Placental pericyte (primary cell): ENCODE measurements at places on chromosomes 4 and X. TPM values are rescaled to one million over a fixed set of nuclear protein-coding genes. Genes with fewer than 3 reads are reported as not detected.

The CSAG1 gene
- not detected in 2 replicates for total RNA-seq

The VEGFD gene
- total RNA-seq, result 0.14 TPM in 1 of 2 replicates, not detected in the other

The ARHGAP36 gene
- not detected in 2 replicates for total RNA-seq

The UGT2B15 gene
- total RNA-seq, result not detected in 2 replicates

The RPS6KA6 gene
- under 0.01 and 1.9 TPM in 2 replicates for total RNA-seq

The QRFPR gene
- total RNA-seq, result not detected in 2 replicates

The P2RY10 gene
- total RNA-seq, result not detected in 2 replicates

The SHROOM3 gene
- total RNA-seq, result 7.9 and 42.5 TPM in 2 replicates

The EMCN gene
- total RNA-seq, result not detected in 2 replicates

The NUDT11 gene
- total RNA-seq, result 0.44 and 2.7 TPM in 2 replicates

The ATP8A1 gene
- under 0.01 and 2.4 TPM in 2 replicates for total RNA-seq

The NHSL2 gene
- total RNA-seq, result under 0.01 and 1.4 TPM in 2 replicates

The CXXC4 gene
- under 0.01 and 0.14 TPM in 2 replicates for total RNA-seq

The RADX gene
- total RNA-seq, result 1.7 TPM in 1 of 2 replicates, not detected in the other

The C1QTNF7 gene
- 0.22 and 0.72 TPM in 2 replicates for total RNA-seq

The SPANXD gene
- total RNA-seq, result not detected in 2 replicates

The SHOX gene
- not detected in 2 replicates for total RNA-seq

The SAGE1 gene
- total RNA-seq, result not detected in 2 replicates

The COL25A1 gene
- total RNA-seq, result 0.66 and 1.7 TPM in 2 replicates

The UCHL1 gene
- 599 and 1,289 TPM in 2 replicates for total RNA-seq

The ADAM29 gene
- not detected in 2 replicates for total RNA-seq

The PNMA3 gene
- not detected in 2 replicates for total RNA-seq

The MAGEB17 gene
- not detected in 2 replicates for total RNA-seq

The CT45A1 gene
- total RNA-seq, result not detected in 2 replicates

The FGG gene
- total RNA-seq, result not detected in 2 replicates

The PITX2 gene
- 36.1 and 62.2 TPM in 2 replicates for total RNA-seq

The MBNL3 gene
- total RNA-seq, result 11.0 and 39.6 TPM in 2 replicates

The GRID2 gene
- 0.14 TPM in 1 of 2 replicates, not detected in the other for total RNA-seq

The YIPF7 gene
- not detected in 2 replicates for total RNA-seq

The ZCCHC18 gene
- total RNA-seq, result under 0.01 and 0.29 TPM in 2 replicates
